Activated T-helper 1 cell treated with anti-CD3 and anti-CD28 coated beads, Interleukin-12 subunit alpha, Interleukin-12 subunit beta, Interleukin-2, Interleukin-4 antibody, amounts not matched to agents 30 ng/mL and 10 ng/mL and 1 ng/mL, durations not matched to agents 14 hours and 24 hours and 36 hours (primary cell): ENCODE measurements at places on chromosomes 12 and 14. TPM values are rescaled to one million over a fixed set of nuclear protein-coding genes. Genes with fewer than 3 reads are reported as not detected.

- DNase-seq = no peak
Observed at GRCh38 chr14:89480278-89480677, 63.2 kb upstream of the FOXN3 start.

GRCh38 chr14:103033681-103034096 lies 23.7 kb downstream of the CDC42BPB start:
- DNase-seq = no peak

DNA sequence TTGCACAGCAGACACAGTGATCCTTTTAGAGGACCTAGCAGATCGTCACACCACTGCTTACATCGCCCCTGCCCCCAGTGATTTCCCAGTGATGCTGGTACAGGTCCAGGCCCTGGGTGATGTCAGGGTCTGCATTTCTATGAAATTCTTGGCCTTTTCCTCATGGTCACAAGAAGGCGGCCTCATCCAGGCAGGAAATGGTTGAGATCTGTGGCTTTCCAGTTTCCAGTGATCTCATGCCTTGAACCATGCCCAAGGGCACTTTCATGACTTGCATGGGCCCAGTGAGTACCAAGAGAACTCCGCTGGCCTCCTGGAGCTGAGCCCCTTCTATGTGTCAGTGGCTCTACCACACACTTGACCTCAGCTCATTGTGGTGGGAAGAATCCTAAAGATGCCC lies 41.9 kb upstream of the BDKRB2 start:
- DNase-seq = no peak

DNA sequence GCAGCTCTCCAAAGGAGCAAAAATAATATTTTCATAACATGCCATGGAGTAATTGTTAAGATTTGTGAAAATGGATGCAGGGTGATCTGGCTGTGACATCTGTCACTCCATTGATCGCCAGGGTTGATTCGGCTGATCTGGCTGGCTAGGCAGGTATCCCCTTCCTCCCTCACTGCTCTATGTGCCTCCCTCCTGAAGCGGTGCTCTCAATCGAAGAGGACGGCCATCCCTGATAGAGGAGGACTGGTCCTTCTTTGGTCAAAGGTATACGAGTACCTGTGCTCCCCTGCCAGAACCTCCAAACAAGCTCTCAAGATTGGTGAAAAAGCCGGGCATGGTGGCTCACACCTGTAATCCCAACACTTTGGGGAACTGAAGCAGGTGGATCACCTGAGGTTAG lies 47.9 kb downstream of the VCPKMT start:
- no peak for DNase-seq

AICDA gene
- not detected in 2 replicates for total RNA-seq
